ENCODE measurements at places on chromosomes 7 and 10.

- DNase-seq = no peak
These were observed 48.6 kb downstream of the DGKI start for GRCh38 chr7:137798073-137798763.

DNA sequence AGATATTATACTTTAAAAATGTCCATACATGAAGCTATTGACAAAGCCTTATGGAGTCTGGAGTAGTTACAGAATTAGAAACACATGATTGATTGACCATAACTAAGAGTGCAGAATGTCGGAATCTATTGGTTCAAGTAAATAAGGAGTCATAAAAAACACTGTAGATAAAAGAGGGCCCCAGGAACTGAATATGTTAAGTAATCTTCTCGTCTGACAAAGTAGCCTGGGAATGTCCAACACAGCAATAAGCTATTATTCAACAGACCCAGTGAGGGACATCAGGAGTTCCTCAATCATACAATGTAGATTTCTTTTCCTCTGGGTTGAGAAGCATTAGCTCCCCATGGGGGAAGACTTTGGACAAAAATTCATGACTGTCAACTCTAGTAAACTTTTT is 782.0 kb downstream of the SUGCT start:
- DNase-seq = no peak

- DNase-seq = no peak
These were observed 509.4 kb upstream of the ADARB2 start for GRCh38 chr10:2246747-2247146.

- DNase-seq = no peak
These were observed 116.9 kb upstream of the GJD4 start for GRCh38 chr10:35488228-35488627.

GRCh38 chr7:42456756-42457276 is 219.8 kb upstream of the GLI3 start:
- DNase-seq = no peak

GRCh38 chr10:126595160-126595559 is 75.3 kb downstream of the C10orf90 start:
- no peak for DNase-seq

DNA sequence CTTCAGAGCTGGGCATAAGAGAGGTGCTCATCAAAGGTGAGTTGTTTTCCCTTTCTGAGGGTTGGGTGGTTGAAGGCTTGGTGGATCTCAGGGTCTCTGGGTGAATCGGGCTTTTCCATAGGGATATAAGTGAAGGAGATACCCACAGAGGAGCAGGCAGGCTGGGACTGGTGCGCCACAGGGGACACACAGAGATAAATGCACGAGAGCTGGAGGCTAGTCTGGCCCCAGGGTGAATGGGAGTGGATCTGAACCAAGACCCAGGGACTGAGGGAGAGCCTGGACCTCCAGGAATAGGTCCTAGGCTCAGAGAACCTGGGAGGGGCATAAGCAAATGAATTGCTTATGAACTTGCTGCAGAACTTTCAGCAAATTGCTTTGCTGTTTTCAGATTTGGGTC is 61.5 kb downstream of the LRRC18 start:
- no peak for DNase-seq

DNA sequence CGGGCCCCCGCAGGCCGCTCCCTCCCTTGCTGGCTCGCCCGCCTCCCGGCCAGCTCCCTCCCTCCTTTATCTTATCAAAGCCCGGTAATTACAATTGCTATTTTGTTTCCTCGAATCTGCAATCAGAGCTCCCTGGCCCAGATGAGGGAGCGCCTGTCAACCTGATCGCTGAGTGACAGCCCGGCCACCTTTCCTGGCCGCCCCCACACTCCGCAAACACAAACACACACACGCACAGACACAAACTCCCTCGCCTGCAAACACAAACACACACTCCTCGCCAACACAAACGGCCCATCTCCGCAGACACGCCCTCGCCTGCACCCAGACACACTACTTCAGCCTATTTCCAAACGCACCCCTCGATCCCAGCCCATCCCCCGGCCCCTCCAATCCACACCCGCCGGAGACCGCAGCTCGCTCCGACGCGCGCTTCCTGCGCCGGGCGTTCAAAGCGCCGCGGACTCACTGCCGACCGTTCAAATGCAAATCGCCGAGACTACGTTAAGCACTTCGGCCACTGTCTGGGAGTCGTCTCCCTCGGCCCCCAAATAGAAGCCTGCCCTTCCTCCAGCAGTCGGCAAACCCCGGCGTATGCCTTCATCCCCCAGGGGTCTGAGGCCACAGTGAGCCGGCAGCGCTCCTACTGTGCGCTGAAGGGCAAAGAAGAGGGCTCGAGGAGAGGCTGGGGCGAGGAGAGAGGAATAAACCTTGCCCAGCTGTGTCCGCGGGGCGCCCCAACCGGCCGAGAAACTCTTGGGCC is 3.0 kb upstream of the FGF8 start:
- peak; percentile 28 for DNase-seq

DNA sequence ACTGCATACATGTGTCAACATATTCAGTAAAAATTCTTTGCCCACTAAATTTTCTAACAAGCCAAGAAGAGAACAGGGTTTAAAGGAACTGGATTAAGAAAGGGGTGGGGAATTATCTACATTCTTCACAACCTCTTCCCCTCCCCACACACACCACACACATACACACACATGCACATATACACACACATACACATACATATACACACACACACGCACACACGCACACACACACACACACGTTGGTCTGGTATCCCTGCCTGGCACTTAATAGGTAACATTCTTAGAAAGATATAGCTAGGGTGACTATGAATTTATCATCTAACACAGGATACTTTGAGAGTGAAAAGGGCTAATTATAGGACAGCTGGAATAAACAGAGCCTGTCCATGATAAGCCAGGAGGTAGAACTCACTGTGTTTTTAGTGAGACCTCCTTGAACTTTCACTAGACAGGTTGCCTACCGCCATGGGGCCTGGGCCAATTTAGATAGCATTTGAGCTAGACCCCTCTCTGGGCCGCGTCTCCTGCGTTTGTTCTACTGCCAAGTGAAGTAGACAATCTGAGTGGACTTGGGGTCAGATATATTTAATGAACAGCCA is 33.1 kb upstream of the EPC1 start:
- DNase-seq = no peak

DNA sequence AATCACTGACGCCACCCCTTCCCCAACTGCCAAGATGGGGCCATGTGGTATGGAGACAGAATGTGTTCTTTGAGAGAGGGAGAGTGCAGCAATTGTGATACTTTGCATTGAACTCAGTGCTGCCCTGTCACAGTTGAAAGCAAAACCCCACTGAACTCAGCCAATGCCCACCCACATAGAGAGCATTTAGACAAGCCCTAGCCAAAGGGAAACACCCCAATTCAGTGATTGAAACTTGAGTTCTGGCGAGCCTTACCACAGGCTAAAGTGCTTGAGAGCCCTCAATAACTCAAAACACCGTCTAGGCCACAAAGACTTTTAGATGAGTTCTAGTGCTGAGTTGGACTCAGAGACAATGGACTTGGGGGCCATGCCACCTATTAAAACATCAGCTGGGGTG is 751.9 kb upstream of the POT1 start:
- no peak for DNase-seq

DNA sequence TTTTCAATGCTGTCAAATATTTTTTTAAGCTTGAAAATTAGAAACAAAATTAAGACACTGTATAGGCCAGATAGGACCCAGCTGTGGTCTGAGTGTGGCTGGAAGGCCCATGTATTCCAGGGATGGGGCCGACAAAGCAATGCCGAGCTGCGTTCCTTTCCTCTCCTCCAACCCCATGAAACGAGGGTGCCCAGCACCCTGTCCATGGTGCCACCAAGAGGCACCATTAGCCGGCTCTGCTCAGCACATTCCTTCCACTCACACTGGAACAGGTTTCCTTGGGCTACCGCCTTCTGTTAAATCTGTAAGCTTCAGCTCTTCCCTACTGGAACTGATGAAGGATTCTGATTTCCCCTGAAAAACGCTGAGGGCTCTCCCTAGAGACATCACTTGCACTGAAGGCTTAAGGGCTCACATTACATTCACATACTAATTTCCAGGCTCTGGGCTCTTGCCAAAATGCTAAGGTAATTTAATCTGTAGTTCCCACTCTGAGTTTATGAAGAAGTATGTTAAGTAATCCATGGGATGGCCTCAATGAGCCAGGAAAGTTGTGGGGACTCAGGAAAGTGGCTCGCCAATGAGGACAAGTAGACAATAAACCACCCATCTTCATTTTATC is 73.7 kb upstream of the CAMK2B start:
- DNase-seq = no peak

DNA sequence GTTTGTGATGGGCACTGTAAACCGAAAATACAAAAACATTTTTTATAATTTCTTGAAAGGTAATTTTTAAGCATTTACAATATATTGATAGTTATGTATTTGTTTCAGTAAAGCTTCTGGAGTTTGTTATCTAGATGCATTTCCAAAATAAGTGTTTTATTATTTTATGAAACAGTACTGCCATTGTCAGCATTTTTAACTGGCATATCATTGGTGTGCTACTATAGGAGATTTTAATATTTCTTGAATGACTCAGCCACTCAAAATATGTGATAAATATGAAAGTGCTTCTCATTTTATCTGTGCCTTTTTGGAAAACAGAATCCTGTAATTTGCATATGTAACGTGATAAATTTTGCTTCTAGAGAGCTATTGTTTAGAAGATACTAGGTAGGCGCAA is 97.9 kb downstream of the ANKIB1 start:
- DNase-seq = no peak
